ENCODE measurements at places on chromosomes 3 and 15. TPM values are rescaled to one million over a fixed set of nuclear protein-coding genes. Genes with fewer than 3 reads are reported as not detected.

GRCh38 chr3:13550423-13550690, 1.4 kb downstream of the FBLN2 start:
- DNase-seq = no peak

- DNase-seq = no peak
Observed at GRCh38 chr3:177237206-177237605, 39.9 kb upstream of the TBL1XR1 start.

DNA sequence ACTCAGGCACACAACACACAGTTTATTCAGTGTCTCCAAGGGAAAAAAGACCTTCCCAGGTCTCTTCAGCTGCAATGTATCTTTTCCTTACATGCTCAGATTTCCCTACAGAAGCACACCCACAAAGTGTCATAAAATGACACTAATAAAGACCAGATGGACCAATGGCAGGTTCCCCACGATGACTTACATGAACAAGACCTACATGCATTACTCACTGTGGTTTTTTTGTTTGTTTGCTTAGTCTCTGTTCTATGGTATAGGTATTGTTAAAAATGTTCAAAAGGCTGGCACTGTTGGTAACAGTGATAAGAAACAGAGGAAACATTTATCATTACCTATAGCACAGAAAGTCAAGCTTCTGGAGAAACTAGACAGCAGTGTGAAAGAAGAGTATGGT, 318.2 kb upstream of the TMCO5A start:
- DNase-seq = no peak

- peak; percentile 4 for DNase-seq
Observed at GRCh38 chr15:100572362-100572983, 29.5 kb downstream of the LINS1 start.

GOLGA6B gene
- not detected for total RNA-seq

Measured in GM23338 (cell line).